ENCODE measurements at places on chromosomes 6 and 20.

DNA sequence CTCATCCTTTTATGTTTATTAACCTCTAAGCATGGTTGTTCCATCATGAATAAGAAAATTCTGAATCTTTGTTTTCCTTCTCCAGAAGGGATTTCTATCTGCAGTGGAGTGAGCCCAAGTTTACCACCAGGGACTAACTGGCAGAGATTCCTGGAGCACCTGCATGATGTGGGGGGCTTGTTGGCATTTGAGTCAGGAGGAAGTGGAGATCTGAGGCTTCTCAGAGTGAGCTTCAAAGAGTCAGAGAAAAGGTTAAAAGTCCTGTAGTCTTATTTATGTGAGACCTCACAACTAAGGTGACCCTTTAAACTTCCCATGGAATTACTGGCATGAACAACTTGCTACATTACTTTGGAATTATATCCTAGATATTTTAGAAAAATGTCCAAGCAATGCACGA lies 138.1 kb upstream of the SLC24A3 start:
- DNase-seq = no peak

DNA sequence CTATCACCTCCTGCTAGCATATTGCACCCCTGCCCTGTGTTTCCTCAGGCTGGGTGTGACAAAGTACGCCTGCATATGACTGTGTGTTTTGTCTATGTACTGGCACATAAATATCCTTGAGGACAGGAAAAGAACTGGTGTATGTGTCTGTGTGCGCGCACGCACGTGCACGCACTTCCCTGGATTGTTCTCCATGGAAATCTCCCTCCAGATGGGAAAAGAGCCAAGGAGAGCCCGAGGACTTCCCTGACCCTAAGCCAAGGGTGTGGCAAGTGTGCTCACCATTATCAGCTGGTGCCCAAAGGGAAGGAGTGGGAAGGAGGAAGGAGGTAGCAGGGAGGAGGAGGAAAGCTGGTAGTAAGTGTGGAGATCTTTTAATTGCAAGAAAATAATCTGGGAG lies 117.6 kb downstream of the HIVEP2 start:
- no peak for DNase-seq

DNA sequence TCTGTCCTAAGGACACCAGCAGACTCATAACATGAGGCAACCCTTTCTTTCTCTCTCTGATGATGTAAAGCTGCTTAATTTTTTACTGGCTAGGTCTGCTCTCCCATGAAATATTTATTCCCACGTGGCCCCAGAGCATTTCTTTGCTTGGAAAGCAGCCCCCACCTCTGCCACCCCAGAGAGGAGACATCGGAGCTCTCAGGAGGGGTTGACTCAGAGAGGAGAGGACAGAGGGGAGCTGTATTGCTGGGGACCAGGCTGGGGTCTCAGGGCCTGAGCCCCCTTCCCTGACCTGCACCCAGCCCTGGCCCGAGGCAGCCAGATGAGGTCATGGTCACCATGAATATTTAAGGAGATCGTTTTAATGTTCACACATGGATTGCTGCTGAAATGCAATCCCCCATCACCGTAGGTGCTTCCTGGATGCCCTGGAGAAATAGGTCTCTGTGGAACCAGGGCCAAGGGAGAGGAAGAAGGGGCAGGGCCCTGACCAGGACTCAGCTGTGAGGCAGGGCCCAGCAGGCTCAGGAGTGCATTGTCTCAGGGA lies 117.5 kb downstream of the DLL1 start:
- no peak for DNase-seq

- no peak for DNase-seq
These were observed 161.1 kb upstream of the EPHA7 start for GRCh38 chr6:93580446-93580845.

- no peak for DNase-seq
These were observed 211.0 kb upstream of the ARG1 start for GRCh38 chr6:131362070-131362469.
